WTC11 (cell line): ENCODE measurements at places on chromosomes 4 and X. TPM values are rescaled to one million over a fixed set of nuclear protein-coding genes. Genes with fewer than 3 reads are reported as not detected.

The IBSP gene
- total RNA-seq, result not detected in 3 replicates

GRCh38 chr4:173039617-173040577 is 128.7 kb upstream of the GALNT7 start:
- DNase-seq, result no peak

GRCh38 chr4:176043838-176044588 is 21.6 kb upstream of the WDR17 start:
- DNase-seq, result no peak

The CXorf65 gene
- total RNA-seq, result not detected in 3 replicates

- no peak for DNase-seq
These were observed 313.9 kb upstream of the NWD2 start for GRCh38 chr4:36930562-36931111.

DNA sequence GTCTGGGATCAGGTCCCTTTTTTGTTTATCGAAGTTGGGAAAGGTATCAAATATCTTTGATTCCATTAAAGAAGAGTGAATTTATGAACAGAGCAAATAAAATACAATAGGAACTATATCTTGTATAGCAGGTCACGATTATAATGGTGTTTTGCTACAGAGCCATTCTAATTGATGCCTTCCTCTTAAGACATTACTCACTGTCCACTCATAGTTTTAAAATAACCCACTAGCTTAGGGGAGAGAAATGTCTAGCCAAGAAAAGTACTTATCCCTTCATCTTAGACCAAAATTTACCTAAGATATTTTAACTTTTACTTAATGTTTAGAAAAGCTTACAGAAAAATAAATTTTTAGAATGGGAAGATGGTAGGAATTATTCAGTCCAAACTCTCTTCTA is 112.0 kb upstream of the PABPC4L start:
- DNase-seq, result no peak

The PAGE5 gene
- not detected in 3 replicates for total RNA-seq

The AKAP14 gene
- total RNA-seq, result 0.85 to 1.6 TPM in 2 of 3 replicates, not detected in the other

- DNase-seq, result no peak
These were observed 94.3 kb downstream of the TEX13A start for GRCh38 chrX:105126201-105126600.

GRCh38 chr4:71841336-71841735 is 57.5 kb upstream of the GC start:
- DNase-seq, result no peak

GRCh38 chr4:80129785-80130184 is 56.8 kb upstream of the ANTXR2 start:
- no peak for DNase-seq

DNA sequence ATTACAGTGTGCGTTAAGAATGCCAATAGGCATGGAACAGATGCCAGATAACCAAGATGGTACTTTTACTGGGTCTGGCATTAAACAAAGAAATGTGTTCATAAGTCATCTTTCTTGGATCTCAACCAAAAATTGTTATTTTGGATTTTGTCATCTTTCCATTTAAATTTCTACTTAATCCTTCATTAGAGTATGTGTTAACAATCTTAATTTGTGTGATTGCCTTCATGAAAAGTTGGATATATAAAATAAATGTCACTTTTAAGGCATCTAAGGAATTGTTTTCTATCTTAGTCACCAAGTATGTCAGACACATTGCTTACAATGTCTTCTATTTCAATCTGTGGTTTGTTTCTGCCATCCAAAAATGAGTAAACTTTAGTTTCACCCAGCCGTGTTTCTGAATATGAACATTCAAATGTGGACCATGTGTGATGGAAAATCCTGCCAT is 87.5 kb downstream of the PALLD start:
- no peak for DNase-seq

- no peak for DNase-seq
These were observed 201.8 kb upstream of the LEF1 start for GRCh38 chr4:108370291-108371141.

The YY2 gene
- 0.78 to 1.4 TPM (median 0.82 TPM) in 3 replicates for total RNA-seq

GRCh38 chrX:93673869-93674271 is at the start of gene FAM133A:
Gene FAM133A, plus strand, starts transcription at chrX:93674206. Its CDS starts 35,214 bp downstream, at chrX:93709420.
- no peak for DNase-seq

GRCh38 chrX:19904778-19905367 is 17.5 kb upstream of the SH3KBP1 start:
- no peak for DNase-seq

- no peak for DNase-seq
These were observed 86.8 kb downstream of the FAM53A start for GRCh38 chr4:1597021-1597931.

GRCh38 chr4:128686032-128686465 is 123.5 kb upstream of the JADE1 start:
- no peak for DNase-seq

DNA sequence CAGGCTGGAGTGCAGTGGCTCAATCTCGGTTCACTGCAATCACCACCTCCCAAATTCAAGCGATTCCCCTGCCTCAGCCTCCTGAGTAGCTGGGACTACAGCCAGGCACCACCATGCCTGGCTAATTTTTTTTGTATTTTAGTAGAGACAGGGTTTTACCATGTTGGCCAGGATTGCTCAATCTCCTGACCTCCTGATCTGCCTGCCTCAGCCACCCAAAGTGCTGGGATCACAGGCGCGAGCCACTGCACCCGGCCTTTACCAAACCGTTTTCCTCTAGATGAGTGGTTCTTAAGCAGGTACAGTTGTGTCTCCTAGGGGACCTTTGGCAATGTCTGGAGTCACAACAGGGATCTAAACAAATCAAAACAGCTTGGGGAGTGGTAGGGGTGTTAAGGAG is 11.6 kb downstream of the AMELX start:
- no peak for DNase-seq

- no peak for DNase-seq
These were observed 492.3 kb downstream of the MAGEE1 start for GRCh38 chrX:76919761-76920160.

The CXXC4 gene
- 2.4 to 3.3 TPM (median 2.8 TPM) in 3 replicates for total RNA-seq

- DNase-seq, result peak; percentile 61
These were observed at the start of gene HAND2 for GRCh38 chr4:173529477-173530325. Gene HAND2, minus strand, starts transcription at chr4:173530229. Its CDS starts 940 bp downstream, at chr4:173529289.

The COL25A1 gene
- total RNA-seq, result 6.6 to 9.3 TPM (median 8.0 TPM) in 3 replicates

GRCh38 chr4:76194325-76194724 is 19.3 kb downstream of the SCARB2 start:
- no peak for DNase-seq

DNA sequence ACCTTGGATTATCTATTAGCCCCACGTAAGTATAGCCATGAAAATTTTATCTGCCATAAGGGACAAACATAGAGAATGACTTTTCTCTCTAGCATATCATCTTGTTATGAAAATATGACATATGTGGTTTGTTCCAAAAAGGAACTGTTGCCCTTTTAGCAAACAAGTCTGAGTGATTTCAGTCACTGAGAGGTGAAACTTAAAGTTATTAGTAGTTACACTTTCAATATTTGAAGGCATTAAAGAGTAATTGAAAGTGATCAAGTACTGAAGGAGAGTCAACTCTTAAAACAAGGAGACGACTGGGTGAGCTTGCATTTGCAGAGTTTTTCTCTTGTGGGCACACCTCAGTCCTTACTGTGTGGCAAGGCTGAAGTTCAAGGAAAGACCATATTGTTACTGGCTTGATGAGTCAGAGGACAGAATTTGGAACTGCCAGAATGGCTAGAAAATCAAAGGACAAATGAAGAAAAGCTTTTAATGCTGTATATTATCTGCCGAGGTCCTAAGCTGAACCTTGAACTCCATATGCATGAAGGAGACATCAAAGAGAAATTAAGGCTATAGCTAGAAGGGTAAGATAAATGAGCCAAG is 205.1 kb upstream of the EMCN start:
- DNase-seq, result no peak

The GCNA gene
- total RNA-seq, result 1.0 to 1.6 TPM (median 1.3 TPM) in 3 replicates

DNA sequence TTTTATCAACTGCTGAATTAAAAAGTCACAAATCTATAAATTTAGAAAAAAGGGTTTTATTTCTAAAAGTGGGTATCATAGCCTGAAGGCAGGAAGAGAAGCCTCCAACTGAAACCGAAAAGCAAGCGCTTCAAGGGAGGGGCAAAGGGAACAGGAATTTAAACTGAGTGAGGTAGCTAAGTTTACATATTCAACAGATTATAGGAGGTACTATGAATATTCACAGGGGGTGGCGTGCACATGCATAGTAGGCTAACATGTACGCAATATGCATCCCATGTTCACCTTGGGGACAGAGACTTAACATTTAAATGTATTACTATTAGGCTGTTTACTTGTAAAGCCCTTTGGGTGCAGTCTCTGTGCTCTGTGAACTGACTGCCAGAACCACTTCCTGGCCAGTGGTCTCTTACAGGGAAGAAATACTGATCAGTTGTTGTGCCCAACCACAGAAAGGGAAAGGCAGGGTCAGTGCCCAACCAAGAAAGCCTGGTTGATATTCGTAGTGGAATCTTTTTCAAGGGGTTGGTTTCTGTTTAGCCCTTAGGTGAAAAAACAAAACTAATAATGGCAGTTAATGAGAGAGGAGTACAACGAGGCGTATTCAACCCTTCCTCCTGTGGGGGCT is 168.7 kb upstream of the GALNTL6 start:
- no peak for DNase-seq

- peak; percentile 81 for DNase-seq
These were observed 581 bp upstream of the STK32B start for GRCh38 chr4:5050520-5051277.

The TRPC3 gene
- 0.21 to 0.30 TPM (median 0.26 TPM) in 3 replicates for total RNA-seq

The NR0B1 gene
- 0.09 to 0.20 TPM in 2 of 3 replicates, not detected in the other for total RNA-seq

The GABRG1 gene
- 0.17 to 0.34 TPM (median 0.30 TPM) in 3 replicates for total RNA-seq

The CYLC1 gene
- not detected in 3 replicates for total RNA-seq
